ENCODE measurements at places on chromosomes 11 and 22. TPM values are rescaled to one million over a fixed set of nuclear protein-coding genes. Genes with fewer than 3 reads are reported as not detected.

- no peak for DNase-seq
Observed at GRCh38 chr11:75593286-75593915, 31.3 kb downstream of the SERPINH1 start.

DNA sequence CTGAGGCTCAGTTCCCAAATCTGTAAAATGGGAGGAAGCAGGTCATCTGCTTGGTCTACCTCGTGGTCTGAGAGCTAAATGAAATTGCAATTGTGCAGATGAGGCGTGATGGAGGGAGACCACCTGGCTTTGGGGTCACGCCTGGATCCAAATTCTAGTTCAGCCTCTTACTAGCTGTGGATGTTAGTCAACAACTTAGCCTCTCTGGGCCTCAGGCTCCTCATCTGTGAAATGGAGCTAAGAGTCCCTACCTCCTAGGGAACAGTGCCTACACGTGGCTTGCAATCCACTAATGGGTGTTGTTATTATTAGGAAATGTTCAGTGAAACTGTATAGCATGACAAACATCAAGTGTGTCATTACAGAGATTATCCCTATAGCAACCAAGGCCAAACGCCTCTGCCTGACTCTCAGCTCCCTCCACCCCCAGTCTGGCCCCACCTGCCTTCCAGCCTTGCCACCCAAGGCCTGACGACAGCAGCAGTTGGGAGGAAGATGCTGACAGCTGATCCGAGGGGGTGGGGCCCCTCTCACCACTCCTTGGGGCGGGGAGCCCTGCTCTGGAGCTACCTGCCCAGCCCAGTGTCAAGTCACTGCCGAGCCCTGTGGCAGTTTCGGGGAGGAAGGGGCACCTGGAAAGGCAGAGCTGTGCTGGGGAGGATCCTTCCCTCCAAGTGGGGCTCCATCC is 1.7 kb upstream of the RHOD start:
- DNase-seq = peak; percentile 75

GRCh38 chr11:108790501-108791299 is 125.8 kb downstream of the DDX10 start:
- DNase-seq = no peak

GRCh38 chr11:117071344-117071787 is 26.9 kb downstream of the SIK3 start:
- no peak for DNase-seq

- peak; percentile 21 for DNase-seq
Observed at GRCh38 chr11:5004424-5005274, 10.0 kb downstream of the OR51L1 start.

GRCh38 chr11:122852796-122853160 is 14.5 kb downstream of the CRTAM start:
- no peak for DNase-seq

DNA sequence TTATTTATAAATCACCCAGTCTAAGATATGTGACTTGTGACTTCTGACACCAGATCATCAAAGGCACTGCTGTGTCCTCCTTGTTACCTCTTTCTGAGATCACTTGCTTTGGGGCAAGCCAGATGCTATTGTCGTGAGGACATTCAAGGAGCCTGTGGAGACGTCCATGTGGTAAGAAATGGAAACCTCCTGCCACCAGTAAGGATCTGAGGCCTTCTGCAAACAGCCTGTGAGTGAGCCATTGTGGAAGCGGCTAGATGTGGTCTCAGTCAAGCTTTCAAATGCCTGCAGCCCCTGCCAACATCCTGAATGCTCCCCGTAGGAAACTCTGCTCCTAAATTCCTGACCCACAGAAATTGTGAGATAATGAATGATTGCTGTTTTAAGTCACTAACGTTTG is 11.7 kb upstream of the RDX start:
- no peak for DNase-seq

- peak; percentile 38 for DNase-seq
Observed at GRCh38 chr11:122633219-122633829, 22.2 kb upstream of the UBASH3B start.

GRCh38 chr22:24070553-24070952 is 59.4 kb downstream of the CABIN1 start:
- DNase-seq = no peak

DNA sequence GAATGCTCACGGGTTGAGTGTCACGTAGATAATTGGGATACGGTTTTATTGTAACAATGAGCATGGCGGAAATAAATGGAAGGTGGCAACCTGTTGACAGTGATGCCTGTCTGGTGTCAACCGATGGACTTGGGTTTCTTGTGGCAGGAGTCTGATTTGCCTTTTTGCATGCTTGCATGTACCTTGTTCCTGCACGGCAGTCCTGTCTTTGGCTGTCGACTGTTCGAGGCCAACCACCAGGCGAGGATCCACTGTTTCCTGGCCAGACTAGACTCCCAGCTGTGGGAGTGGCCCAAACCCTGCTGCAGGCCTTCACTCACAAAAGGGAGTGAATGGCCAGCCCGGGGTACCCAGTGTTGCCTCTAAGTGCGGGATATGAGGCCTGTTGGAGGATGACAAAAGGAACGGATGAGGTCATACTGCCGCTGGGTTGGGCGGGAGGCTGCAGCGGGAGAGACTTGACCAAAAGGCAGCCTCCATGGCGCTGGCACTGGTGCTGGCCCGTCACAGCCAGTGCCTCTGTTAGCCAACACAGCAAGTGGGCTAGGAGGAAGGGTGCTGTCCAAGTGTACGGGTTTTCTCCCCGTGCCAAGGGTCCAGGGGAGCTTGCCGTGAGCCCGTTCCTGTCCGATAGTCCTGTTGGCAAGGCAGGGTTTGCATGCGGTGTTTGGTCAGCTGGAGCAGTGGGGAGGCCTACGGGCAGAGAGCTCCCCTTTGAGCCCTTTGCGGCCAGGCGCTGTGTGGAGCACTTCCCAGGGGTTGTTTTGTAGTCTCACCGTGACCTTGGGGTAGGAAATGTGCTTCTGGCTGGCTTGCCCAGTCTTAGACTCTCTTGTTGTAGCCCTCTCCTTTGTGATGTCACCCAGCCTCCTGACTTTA is 974 bp downstream of the DGCR8 start:
- DNase-seq = peak; percentile 60

GRCh38 chr11:102546923-102547471 is 16.4 kb upstream of the MMP7 start:
- DNase-seq = no peak

DNA sequence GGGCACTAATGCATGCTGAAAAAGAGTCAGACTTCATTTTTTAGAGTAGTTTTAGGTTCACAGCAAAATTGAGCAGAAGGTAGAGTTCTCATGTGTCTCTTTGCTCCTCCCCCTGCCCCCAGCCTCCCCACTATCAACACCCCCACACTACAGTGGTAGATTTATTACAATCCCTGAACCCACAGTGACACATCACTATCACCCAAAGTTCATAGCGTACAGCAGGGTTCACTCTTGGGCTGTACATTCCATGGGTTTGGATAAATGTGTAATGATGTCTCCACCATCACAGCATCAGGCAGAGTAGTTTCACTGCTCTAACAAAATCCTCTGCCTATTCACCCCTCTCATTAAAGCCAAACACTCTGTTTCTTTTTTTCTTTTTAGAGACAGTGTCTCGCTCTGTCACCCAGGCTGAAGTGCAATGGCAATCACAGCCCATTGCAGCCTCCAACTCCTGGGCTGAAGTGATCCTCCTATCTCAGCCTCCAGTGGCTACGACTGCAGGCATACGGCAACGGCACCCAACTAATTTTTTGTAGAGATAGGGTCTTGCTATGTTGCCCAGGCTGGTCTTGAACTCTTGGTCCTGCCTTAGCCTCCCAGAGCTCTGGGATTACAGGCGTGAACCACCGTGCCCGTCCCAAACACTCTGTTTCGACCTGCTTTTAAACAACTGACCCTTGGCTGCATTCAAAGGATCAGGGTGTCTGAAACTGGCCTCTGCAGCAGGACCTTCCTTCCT is 4.1 kb downstream of the BEST1 start:
- no peak for DNase-seq

- no peak for DNase-seq
Observed at GRCh38 chr22:36900225-36900624, 13.2 kb upstream of the CSF2RB start.

GRCh38 chr22:27634043-27634740 is 167.4 kb downstream of the MN1 start:
- DNase-seq = no peak

- DNase-seq = no peak
Observed at GRCh38 chr11:105071089-105071732, 26.1 kb upstream of the CARD16 start.

- no peak for DNase-seq
Observed at GRCh38 chr22:47250995-47251765, 488.7 kb downstream of the TBC1D22A start.

The TMEM9B gene
- 40.3 TPM for total RNA-seq

The CABP7 gene
- total RNA-seq = not detected

The CSNK2A3 gene
- total RNA-seq = 1.7 TPM

The CEP126 gene
- 2.1 TPM for total RNA-seq

The APOBEC3B gene
- total RNA-seq = 4.0 TPM

The OSBP2 gene
- 0.89 TPM for total RNA-seq

The RIC3 gene
- total RNA-seq = 3.0 TPM

The SERPIND1 gene
- total RNA-seq = not detected

The SLCO2B1 gene
- 2.6 TPM for total RNA-seq

The ZNF280A gene
- not detected for total RNA-seq

The FAT3 gene
- 41.0 TPM for total RNA-seq

The DNAJB7 gene
- not detected for total RNA-seq

The OR52A1 gene
- total RNA-seq = not detected

The TSKU gene
- 69.6 TPM for total RNA-seq
